Epithelial cell of proximal tubule (primary cell): ENCODE measurements at places on chromosomes 7 and 10.

DNA sequence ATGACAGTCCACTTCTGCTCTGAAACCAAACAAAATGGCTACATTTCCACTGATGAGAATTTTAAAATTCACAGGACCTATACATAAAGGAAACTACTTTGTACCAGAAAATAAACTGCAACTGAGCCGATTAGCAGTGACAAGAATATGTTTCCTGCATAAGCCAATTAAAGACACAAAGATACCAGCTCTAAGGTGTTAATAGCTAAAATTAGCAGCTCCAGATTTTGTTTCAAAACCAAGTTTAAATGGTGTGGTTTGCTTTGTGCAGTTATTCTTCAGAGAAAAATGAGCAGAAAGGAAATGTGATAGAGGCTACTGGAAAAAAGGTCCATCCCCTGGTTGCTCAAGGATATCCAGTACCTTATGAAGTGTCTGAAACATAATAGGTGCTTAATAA is 123.2 kb downstream of the ANK3 start:
- no peak for DNase-seq

- no peak for DNase-seq
Observed at GRCh38 chr7:75537731-75538130, 45.6 kb downstream of the SPDYE5 start.

GRCh38 chr7:27277628-27278027 is 35.0 kb downstream of the EVX1 start:
- peak; percentile 58 for DNase-seq

DNA sequence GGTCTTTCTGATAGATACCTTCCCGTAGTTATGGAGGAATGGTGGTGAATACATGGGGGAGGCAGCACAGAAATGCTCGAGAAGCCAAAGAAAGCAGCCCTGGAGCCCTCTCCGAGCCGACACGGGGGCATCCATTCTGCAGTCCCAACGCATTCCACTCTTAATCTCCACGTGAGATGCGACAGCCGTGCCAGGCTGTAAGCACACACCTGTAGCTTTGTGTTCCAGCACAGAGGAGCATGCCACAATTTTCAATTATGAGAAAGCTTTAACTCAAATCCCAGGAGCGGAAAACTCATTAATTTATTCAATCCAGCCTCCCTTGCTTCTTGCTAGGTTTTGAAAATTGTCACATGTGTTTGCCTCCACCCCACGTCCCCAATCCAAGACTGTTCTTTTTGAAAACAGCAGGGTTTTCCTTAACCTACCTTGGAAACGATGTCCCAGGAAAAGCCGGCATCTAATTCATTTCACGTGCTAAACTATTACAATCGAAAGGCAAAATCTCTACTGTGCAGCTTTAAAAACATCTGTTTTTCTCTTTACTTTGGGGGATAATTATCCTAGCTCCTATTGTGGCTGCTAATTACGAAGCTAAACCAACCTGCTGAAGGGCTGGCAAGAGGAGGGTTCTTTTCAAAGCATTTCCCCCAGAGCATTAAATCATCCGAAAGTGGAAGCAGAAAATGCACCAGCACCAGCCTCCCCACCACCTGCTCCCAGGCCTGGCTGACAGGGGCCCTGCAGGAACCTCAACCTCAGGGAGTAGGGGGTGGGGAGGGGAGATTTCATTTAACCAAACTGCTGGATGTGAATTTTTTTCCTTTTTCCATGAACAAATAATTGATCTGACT is 56.0 kb upstream of the CHST15 start:
- DNase-seq = no peak

- no peak for DNase-seq
Observed at GRCh38 chr10:50554995-50555568, 68.7 kb downstream of the SGMS1 start.

DNA sequence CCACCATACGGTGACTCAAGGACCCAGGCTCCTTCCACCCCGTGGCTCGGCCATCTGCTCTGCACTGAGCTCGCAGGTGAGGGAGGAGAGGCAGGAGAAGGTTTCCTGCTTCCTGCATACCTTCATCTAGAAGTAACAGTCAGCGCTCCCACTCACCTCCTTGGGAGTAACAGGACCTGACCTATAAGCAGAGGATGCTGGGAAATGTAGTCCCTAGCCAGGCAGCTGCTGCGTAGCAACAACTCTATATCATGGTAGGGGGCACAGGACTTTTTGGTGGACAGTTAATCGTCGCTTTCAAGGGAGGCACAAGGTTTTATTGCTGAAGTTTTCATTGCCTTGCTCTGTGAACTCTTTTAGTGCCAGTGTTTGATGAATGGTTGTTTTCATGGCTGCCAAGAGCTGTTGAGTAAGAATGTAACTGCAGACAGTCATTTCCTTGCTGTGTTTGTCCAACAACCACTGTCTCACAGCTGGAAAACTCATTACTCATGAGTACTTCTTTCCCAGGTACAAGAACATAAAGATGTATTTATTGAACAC is 10.2 kb upstream of the ZFYVE27 start:
- peak; percentile 30 for DNase-seq

- no peak for DNase-seq
Observed at GRCh38 chr7:120724955-120725354, 133.0 kb downstream of the TSPAN12 start.

GRCh38 chr10:60203993-60204618 is 185.6 kb downstream of the ANK3 start:
- DNase-seq = peak; percentile 4

DNA sequence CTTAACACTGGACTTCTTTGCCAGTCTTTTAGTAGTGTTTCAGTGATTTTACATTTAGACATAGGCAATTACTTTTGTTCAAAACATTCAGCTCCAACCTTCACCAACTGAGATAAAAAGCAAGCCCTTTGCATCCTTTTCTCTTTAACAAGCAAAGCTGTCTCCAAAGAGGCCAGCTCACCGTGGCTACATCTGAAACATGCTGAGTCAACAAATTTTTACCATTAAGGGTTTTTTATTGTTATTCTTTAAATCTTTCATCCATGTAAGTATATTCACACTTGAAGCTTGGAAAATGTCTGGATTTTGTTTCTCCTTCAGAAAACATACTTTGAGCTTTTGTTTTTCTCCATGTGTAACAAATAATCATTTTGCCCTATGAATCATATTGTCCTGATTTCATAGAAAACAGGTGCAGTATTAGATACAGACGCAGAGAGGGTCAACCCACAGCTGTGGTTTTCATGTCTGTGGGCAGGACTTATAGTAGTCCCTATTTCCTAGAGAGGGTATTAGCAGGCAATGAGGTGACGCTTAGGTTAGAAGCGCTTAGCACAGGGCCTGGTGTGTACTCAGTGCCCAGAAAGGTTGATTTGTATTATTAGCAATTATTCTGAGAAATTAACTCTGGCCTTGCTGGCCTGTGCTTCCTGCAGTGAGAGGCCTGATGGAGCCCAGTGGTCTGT is 99.5 kb downstream of the MKI67 start:
- no peak for DNase-seq
